ENCODE measurements at places on chromosomes 2 and 18.

GRCh38 chr2:233477548-233478433, 88.8 kb downstream of the USP40 start:
- no peak for DNase-seq

GRCh38 chr2:233147829-233148167, 87.7 kb downstream of the INPP5D start:
- DNase-seq = no peak

DNA sequence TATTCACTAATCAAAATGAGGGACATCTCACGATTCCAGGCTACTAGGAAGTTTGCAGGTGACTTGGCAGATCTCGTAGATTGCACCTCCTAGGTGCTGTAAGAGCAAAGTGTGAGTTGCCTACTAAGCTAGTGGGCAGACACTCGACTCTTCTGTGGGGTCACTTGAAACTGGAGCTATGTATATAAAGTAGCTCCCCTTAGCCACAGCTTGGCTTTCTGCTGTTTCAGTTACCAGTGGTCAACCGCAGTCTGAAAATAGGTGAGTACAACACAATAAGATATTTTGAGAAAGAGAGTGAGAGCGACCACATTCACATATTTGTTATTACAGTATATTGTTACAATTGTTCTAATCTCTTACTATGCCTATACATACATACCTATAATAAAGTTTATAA, 23.3 kb downstream of the CTAGE1 start:
- DNase-seq = no peak

DNA sequence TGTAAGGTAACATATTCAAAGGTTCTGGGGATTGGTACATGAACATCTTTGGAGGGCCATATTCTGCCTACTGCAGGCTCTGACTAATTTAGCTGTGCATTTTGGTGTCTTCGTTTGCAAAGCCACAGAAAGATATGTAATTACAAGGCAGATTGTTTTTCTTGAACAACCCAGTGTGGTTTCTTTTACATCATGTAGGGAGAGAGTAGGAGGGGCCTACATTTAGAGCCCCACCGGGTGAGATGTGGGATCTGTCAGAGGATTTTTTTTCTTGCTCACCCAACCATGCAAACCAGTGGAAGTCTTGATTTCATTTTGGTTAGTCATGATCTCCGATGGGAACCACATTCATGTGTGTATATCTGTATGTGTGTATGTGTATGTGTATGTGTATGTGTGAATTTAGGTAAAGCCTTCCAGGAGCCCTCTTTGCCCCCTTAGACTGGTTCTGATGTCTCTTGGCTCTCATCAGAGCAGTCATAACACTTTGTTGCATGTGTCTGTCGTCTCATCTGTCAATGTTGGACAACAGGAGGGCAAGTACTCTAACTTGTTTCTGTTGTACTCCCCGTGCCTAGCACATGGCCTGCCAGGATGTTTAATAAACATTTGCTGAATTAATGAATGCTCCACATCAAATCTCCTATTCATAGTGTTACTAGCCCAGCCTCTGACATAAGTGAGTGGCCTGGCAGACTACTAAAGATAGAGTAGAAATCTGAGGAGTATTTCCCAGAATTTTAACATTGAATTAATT, 239.9 kb downstream of the MTX2 start:
- DNase-seq = no peak

DNA sequence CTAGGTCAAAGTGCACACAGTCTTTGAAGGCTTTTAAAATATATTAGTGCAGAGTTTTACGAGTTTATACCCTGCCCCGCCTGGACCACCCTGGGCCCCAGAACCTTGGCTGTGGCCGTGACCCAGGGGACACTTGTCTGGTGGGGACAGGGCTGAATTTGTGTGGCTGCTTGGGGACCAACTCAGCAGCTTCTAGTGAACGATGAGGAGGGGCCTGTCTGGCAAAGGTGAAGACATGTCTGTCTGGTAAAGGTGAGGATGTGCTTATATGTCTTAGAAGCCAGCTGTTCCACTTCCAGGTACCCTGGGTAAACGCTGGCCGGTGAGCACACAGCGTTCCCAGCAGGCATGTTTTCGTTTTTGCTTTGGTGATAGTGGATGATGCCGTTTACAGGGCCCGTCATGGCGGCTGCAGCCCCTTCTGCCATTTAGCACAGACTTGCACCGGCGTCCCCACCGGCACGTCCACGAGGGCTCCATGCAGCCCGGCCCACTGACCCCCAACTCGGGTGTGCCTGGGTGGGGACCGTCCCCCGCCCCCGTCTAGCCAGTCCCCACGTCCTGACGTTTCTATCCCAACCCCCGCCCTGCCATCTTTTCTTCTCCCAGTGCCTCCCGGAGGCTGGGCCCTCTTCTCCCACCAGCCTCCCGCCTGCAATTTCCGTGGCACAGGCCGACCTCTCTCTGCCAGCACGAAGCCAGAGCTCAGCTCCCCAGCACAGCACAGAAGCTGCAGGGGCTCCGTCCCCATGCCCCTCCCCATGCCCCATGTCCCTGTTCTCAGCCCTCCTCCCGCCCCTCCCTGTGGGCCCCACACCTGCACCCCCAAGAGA, 67.8 kb downstream of the SLC66A2 start:
- DNase-seq = no peak

GRCh38 chr2:29946505-29946904, 25.1 kb upstream of the ALK start:
- no peak for DNase-seq

GRCh38 chr18:34773378-34773777, 63.3 kb downstream of the DTNA start:
- peak; percentile 39 for DNase-seq

- no peak for DNase-seq
These were observed 33.1 kb upstream of the TTC39C start for GRCh38 chr18:23981369-23981980.

DNA sequence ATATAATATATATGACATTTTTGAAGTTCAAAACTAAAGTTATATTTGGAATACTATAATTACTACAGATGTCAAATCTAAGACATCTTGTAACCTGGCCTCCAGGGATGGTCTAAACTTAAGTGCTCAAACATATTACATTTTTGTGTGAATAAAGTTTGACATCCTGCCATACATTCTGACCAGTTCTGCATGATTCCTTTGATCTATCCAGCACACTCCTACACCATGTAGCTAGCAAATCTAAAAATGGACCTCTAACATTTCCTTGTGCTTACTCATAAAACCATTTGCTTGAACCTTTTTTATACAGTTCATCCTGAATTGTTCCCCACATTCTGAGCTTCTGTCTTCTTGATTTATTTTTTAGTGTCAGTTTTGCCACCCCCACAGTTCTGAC, 294.3 kb upstream of the ZNF804A start:
- no peak for DNase-seq

GRCh38 chr2:112256654-112257053, 1.8 kb upstream of the ZC3H8 start:
- DNase-seq = no peak

GRCh38 chr18:30280186-30280585, 762.4 kb downstream of the DSC3 start:
- DNase-seq = no peak

Measured in EL (cell line).